Thyroid gland (tissue), 4 donors: ENCODE measurements at places on chromosomes 7 and 10. TPM values are rescaled to one million over a fixed set of nuclear protein-coding genes. Genes with fewer than 3 reads are reported as not detected.

The SORCS3 gene
- not detected for total RNA-seq

The CCDC71L gene
- 33.5 TPM for total RNA-seq

The CXCL12 gene
- 32.4 TPM for total RNA-seq

The UPK3B gene
- 1.5 TPM for total RNA-seq

The LRRC18 gene
- not detected for total RNA-seq
